Psoas muscle (tissue), 8 donors: ENCODE measurements at places on chromosomes 2 and 18. TPM values are rescaled to one million over a fixed set of nuclear protein-coding genes. Genes with fewer than 3 reads are reported as not detected.

Gene NEB
- 2,020 TPM for total RNA-seq

GRCh38 chr2:42049221-42050009 lies 1.6 kb downstream of the PKDCC start:
- no peak for DNase-seq

Gene CD8A
- total RNA-seq: 0.58 TPM

DNA sequence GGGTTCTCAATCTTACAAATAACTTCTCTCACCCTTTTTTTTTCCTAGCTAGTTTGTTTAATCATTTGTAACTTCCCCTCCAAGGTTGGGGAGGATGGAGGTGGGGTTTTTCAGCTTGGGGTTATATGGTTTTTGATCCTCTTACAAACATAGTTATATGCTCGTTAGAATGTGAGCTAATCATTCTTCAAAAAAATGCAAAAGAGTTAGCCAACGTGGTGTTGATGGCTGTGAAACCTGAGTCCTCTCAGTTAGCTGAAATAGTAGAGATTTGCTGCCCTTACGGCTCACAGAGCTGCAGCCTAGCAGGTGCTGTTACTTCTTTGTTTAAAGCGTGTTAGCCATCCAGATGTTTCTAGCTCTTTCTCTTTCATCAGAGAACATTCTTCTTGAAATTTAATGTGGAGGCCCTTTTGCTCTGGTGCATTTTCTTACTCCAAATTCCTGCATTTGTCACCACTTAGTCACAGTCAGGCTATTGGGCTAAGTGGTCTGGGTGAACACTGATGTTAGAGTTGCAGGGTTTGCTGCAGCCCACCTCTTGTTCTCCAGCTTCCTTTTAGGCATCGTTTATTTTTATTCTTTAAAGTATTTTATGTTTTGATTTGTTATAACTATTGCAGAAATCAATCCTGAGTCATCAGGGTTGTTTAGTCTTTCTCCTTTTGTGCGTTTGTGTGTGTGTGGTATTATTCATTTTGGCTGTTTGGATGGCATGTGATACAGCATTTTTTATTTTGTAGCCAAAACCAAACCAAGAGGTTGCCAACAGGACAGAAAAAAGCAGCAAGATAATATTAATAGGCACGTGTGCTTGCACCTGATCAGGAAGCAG lies 41.1 kb downstream of the LIMS1 start:
- DNase-seq: no peak

Gene FAHD2B
- 39.0 TPM for total RNA-seq

GRCh38 chr2:38060236-38061018 lies 15.5 kb downstream of the CYP1B1 start:
- DNase-seq: no peak

DNA sequence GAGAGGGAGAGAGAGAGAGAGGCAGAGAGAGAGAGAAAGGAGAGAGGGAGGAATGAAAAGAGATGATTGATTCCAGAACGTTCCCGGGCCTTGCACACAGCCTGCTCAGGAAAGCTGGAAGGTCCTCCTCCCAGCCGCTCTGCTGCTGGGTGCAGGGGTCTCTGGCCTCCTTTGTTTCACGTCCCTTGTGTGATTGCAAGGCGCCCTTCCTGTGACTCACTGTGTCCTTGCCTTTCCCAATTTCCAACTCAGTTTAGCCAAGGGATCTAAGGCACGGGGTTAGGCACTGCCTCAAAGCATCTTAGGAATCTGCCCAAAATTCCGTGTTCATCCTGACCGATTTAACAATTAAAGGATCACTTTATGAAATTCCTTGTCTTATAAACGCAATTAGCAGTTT lies 221.2 kb downstream of the KLHL29 start:
- no peak for DNase-seq

Gene DLX1
- total RNA-seq: not detected
